GM12892 (cell line): ENCODE measurements at places on chromosomes 3 and 15.

DNA sequence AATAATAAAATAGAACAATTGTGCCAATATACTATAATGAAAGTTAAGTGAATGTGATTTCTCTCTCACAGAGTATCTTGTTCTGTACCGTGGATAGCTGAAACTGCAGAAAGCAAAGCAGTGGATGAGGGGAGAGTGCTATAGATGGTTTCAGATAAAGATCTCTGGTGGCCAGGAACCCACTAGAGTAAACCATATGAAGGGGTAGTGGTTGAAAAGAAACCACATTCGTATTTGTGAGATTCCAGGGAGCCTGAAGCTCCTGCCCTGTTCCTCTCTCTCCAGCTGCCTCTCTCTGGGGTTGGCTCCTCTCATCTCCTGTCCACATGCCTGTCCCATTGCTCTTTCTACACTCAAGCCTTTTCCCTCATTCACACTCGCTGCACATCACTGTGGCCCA, 8.9 kb downstream of the ABHD17C start:
- DNase-seq, result no peak

DNA sequence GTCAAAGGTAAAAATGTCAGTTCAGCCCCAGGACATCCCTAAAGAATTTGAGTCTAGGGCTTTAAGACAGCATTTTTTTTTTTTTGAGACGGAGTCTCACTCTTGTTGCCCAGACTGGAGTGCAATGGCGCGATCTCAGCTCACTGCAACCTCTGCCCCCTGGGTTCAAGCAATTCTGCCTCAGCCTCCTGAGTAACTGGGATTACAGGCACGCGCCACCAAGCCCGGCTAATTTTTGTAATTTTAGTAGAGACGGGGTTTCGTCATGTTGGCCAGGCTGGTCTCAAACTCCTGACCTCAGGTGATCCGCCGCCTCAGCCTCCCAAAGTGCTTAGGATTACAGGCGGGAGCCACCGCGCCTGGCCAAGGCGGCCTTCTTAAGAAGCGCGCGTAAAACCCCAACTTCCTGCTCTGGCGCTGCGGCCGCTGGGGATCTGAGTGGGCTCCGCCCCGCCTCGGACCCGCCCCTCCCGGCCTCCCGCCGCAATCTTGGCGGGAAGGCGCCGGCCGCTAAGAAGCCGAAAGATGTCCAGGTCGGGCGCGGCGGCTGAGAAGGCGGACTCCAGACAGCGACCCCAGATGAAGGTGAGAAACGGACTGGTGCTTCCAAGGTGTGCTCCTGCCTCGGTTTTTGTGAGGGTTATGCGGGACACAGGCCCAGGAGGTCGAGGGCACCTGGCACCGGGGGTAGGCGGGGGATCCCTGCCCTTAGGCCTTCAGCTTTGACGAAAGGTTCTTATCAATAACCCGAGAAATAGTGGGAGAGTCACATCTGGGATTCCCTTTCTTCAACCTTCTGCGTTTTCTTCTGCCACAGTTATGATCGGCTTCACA, at the start of gene WDR76:
Gene WDR76, plus strand, starts transcription at position 495 of the 834 bp plus-strand sequence. Its CDS starts 31 bp downstream, at position 526.
- DNase-seq, result peak; percentile 68

GRCh38 chr15:101813803-101814534, 2.0 kb downstream of the OR4F15 start:
- DNase-seq, result no peak

- DNase-seq, result no peak
These were observed 843.6 kb upstream of the ALCAM start for GRCh38 chr3:104523136-104523535.

DNA sequence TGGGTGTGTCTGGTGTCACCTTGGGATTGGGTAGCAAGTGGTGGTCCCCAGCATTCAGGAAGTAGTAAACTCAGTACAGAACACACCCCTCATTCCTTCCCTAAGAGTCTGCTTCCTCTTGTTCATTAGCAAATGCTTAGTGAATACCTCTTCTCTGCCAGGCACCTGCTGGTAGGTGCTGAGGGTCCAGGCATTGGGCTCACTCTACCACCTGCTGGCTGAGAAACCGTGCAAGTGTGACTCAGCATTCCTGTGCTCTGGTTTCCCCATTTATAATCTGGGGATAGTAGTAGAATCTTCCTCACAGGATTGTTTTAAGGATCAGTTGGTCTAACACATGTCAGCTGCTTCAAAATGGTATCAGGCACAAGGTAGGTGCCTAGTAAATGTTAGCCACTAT, 4.8 kb downstream of the SHF start:
- DNase-seq, result no peak

- DNase-seq, result no peak
These were observed 40.2 kb upstream of the MAPKBP1 start for GRCh38 chr15:41734079-41734478.

- no peak for DNase-seq
These were observed 27.7 kb upstream of the IL20RB start for GRCh38 chr3:136929977-136930670.

GRCh38 chr3:127738192-127738840, 65.6 kb downstream of the ABTB1 start:
- no peak for DNase-seq

GRCh38 chr15:43521419-43521818, 4.0 kb downstream of the MAP1A start:
- DNase-seq, result no peak

DNA sequence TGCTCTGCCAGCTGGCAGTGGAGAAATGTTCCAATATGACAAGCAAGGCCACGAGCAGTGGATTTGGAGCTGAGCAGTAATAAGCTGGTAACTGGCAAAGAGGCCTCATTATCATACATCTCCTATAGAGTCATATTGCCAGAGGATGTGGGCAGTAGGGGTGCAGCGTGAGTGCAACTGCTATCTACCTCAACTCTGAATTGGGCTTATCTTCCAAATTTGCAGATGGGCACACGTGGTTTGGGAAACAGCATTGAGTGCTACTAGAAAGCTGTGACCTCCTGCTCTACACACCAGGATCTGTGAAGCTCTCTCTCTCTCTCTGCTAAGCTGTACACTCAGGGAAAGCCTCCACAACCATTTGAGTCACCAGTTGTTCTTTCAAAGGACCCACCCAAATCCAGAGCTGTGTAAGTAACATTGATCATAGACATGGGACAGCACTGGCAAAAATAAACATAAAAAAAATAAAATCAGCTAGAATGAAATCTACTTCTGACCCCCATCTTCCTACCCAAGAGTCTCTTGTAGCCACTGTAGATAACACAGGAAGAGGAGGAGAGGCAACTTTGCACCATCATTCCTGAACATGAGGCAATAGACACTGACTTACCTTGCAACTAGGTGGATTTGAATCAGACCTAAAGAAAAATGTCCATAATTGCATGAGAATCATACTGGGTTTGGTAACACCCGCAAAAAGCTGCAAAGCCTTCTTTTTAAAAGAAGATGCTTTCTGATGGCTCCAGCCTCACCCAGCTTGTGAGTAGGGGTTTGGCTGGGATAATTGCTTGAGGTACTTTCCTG, 82.9 kb upstream of the THBS1 start:
- no peak for DNase-seq

- no peak for DNase-seq
These were observed 53.1 kb downstream of the TRANK1 start for GRCh38 chr3:36891701-36892160.

DNA sequence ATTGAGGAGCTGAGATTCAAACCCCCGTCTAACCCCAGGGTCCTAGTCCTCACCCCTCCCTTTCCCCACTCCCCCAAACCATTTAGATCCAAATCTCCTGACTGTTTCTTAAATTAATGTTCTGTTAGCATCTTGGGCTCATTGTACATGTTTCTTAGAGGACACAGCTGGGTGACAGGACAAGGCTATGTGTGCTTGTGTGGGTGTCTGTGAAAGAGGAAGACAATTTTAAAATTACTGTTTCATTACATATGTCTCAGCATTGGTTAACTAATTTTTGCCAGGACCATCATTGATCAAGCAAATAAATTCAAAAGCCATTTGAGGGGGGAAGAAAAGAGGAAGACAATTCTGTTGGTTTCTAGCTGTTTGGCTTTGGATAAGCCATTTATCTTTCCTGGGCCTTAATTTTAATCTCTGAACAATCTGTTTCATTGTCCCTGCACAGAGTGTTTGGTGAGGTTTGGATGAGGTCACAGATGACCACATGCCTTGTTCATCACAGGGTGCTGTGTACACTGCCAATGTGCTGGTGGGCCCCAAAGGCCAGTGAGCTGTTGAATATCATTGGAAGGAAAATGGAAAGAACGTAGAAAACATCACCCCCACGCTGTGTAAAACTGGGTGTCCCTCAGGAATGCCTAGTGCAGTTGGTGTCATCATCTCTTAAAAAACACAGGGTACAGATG, 51.9 kb downstream of the RPLP1 start:
- DNase-seq, result no peak

DNA sequence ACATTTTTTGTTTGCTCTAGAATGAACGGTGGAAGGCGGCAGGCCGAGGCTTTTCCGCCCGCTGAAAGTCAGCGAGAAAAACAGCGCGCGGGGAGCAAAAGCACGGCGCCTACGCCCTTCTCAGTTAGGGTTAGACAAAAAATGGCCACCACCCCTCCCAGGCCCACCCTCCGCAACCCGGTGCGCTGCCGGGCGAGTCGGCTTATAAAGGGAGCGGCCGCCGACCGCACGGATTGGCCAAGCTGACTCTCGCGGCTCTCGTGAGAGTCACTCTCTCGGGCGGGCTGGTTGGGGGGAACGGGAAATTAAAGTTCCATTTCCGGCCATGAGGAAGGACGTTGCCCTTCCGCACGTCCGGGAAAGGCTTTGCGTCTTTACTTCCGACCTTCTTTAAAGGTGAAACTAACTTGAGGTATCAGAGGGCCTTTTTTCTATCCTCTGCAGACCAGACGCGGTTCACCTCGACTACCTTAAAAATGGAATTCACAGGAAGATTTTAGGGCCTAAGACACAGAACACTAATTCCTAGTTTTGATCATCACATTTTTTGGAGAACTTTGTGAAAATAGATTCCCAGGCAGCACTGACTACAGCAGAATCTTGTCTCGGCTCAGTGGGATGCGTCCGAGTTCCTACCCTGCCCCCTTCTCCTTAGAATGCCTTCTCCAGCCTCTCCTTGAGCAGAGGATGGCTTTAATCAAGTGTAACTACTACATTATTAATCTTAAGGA, at the start of gene TERC:
Gene TERC, minus strand, starts transcription at position 179 of the 731 bp plus-strand sequence.
- DNase-seq, result peak; percentile 60

GRCh38 chr3:165210132-165210531, 13.9 kb upstream of the SLITRK3 start:
- no peak for DNase-seq

- DNase-seq, result no peak
These were observed 106.0 kb downstream of the TNIK start for GRCh38 chr3:171354049-171354705.

DNA sequence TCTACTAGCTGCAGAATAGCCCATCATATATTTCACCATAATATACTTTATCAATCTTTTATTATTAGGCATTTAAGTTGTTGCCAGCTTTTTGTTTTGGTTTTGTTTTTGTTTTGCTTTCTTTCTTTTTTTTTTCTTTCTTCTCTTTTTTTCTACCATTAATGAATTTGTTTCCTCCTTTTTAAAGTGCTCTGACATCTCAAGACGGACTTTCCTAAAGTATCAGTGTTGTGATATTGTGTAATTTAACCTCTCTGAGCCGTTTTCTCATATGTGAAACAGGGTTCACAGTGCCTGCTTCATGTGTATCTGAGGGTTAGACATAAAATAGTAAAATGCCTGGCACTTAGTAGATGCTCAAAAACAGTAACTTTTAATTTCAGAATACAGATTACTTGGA, 109.5 kb upstream of the IL12A start:
- DNase-seq, result no peak

DNA sequence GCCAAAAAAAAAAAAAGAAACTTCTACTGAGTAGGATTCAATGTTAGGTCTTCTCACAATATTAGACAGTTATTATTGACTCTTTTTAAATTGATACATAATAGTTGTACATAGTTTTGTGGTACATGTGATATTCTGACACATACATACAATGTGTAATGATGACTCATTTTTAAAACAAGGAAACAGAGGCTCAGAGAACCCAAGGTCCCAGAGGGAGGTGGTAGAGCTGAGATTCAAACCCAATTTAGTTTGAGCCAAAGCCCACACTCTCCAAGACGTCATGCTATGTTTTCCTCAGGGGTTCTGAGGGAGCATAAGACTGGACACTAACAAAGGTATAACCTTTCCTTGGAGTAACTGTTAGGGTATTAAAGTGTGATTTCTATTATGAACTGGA, 40.6 kb downstream of the MYO5C start:
- no peak for DNase-seq

- no peak for DNase-seq
These were observed 15.9 kb downstream of the CDAN1 start for GRCh38 chr15:42721016-42721415.

GRCh38 chr3:89577637-89578530, 470.5 kb downstream of the EPHA3 start:
- DNase-seq, result no peak

DNA sequence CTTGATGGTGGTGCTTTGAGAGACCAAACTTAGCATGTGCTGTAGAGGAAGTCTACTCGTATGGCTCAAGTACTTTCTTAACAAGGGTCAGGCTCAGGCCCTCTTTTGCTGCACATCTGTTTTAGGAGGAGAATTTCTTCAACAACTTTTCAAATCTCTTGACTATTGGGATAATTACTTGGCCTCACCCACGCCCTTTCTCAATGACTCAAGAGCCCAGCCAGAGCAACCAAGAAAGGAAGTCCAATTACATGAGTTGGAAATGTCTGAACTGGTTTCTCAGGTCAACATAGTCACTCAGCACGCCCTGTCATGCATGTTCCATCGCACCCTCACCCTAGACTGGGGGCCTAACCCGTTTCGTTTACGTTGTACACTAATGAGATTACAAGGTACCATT, 44.8 kb upstream of the UMPS start:
- no peak for DNase-seq

DNA sequence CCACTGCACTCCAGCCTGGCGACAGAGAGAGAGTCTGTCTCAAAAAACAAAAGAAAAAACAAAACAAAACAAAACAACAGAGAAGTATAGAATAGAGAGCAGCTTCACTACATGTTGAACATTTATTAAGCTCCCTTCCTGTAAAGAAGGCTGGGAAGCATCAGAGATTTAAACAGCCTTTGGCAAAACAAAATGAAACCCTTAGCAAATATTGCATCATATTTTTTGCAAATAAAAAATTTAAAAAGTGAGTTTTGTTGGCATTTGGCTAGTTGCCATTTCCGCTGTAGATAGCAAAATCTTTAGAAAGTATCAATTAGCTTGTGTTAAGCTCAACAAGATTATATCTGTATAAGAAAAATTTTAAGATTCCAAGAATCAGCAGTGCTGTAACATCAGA, 151.2 kb downstream of the SERPINI1 start:
- no peak for DNase-seq

- DNase-seq, result no peak
These were observed 21.4 kb upstream of the PCOLCE2 start for GRCh38 chr3:142910280-142910679.

- DNase-seq, result no peak
These were observed 232.6 kb downstream of the MEX3B start for GRCh38 chr15:81813215-81813614.

DNA sequence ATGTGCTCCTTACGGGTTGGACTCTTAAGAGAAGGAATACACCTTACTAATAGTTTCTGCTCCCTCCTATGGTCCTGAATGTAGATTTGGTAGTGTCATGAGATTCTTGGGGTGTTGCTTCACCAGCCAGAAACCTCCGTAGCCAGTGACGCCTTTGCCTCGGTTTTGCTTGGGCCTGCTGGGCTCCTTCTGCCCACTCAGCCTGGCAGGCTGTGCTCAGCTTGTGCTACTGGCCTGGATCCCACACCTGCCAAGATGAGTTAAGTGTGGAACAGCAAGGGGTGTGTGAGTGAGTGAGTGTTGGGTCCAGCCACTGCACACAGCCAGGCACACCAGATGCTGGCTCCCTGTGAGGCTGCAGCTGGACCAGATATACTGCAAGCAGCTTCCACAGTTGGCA, 560.1 kb downstream of the NLGN1 start:
- DNase-seq, result no peak
